ENCODE measurements at places on chromosomes 12 and 14.

DNA sequence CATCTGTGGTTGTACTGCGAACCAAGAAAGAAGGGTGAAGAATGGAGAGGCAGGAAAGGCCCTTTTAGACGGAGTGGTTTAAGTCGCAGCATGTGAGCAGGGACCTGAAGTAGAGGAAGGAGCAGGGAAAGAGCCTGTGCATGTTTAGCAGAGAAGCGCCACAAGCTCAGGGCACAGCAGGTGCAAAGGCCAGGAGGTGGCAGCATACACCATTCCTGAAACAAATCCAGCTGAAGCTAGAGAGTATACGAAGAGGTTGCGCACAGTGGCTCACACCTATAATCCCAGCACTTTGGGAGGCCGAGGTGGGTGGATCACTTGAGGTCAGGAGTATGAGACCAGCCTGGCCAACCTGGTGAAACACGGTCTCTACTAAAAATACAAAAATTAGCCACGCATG lies 49.9 kb downstream of the HELB start:
- DNase-seq: peak; percentile 71

- DNase-seq: peak; percentile 84
Observed at GRCh38 chr12:89019439-89020120, 332.7 kb downstream of the DUSP6 start.

DNA sequence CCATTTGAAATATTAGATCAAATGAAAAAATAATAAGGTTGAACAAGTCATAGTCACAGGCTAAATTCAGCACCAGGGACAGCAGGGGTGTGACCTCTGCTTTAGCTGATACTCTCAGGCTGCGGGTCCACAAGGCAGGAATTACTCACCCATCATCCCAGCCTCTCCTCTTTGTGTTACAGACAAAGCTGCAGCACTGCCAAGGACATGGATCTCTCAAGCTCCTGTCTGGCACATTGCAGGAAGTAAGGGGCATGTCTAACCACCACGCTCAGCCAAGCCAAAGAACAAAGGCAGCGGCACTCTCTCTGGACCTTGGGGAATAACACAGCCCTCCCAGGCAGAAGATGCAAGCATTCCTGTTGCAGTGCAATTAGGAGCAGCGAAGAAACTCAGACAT lies 783.8 kb downstream of the VRK1 start:
- no peak for DNase-seq

- DNase-seq: no peak
Observed at GRCh38 chr12:100926669-100927248, 132.2 kb downstream of the ANO4 start.

DNA sequence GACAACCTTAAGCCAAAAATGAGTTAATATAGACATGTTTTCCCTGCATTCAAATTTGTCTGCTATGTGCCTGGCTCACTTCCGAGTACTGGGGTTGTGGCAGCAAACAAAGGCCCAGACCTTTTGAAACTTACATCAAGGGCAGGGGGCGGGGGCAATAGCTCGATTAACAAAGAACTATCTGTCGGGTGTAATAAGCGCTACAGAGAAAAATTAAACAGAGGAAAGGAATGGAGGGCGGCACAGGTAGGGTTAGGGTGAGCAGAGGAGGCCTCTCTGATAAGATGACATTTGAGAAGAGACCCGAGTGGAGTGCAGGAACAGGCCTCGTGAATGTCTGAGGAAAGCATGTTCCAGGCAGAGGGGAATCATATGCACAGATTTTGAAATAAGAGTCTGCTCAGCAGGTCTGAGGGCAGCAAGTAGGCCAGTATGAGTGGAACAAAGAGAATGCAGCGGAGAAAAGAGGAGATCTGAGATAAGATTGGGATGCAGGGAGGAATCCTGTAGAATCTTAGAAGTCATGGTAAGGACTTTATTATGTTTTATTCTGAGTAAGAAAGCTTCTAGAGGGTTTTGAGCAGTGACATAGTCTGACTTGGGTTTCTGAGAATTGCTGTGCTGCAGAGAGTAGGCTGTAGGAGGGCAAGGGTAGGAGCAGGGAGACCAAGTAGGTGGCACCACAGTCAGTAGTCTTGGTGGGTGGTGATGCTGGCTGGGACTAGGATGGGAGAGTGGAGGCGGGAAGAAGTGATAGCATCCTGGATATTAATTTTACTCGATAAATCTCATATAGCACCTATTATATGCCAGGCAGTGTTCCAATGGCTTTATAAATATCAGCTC lies 52.6 kb downstream of the BICDL1 start:
- DNase-seq: no peak

- DNase-seq: no peak
Observed at GRCh38 chr12:132323171-132324010, 6.0 kb downstream of the GALNT9 start.

GRCh38 chr12:128794661-128795529 lies 28.9 kb downstream of the SLC15A4 start:
- peak; percentile 32 for DNase-seq

DNA sequence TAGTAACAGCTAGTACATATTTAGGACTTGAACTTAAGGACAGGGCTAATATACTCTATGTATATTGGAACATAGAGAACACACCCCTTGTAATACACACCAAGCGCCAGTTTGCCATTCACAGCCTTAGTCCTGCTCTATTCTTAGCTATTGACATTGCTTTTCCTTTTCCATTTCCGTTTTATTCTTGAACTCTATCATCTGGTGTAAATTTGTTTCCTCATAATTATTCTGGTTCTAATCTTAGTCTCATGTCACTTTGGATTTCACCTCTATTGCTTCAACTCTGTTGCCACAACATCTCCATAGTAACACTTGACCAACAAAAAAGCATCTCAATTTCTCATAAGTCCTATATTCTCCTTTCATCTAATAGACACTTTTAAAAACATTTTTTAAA lies 225.7 kb downstream of the PHLDA1 start:
- no peak for DNase-seq
